AG09319 (cell line): ENCODE measurements at places on chromosomes 5 and 9.

DNA sequence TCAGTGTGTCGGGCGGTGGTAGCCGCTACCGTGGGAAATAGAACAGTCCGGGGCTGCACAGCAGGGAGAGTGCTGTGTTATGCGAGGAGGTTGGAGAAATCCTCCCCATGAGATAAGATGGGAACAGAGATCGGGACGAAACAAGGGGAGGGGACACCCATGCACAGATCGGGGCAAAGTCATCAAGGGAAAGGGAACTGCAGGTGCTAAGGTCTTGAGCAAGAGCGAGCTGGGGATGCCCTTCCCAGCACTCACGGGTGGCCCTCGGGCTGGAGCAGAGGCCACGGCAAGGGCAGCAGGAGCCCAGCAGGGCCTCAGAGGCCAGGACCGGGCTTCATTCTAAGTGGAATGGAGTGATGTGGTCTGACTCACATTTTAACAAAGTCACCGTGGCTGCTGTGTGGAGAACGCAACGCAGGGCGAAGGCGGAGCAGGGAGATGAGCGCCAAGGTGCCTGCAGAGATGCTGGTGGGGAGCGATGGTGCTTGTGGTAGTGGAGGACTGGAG lies 7.7 kb downstream of the IL13 start:
- no peak for DNase-seq

DNA sequence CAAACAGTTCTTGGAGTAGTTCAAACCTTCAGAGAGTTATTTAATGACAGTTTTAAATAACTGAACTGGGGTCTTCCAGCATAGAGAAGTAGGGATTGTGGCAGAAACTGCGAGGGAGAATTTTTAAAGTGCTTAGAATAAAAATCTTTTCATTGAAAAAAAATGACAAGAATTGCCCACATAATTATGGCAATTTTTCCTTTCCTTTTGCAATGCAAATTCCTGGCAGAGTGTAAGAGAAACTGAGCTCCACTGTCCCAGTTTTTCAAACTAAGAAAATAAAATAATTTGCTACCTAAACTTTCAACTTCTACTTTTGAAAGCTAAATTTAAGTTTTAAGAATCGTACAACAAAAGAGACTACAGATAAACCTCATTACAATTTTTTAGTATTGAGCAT lies 2.3 kb upstream of the PTGER4 start:
- DNase-seq, result no peak

GRCh38 chr9:103169798-103170197 lies 174.7 kb downstream of the CYLC2 start:
- no peak for DNase-seq

GRCh38 chr9:96603305-96604003 lies 16.2 kb downstream of the CDC14B start:
- no peak for DNase-seq

- no peak for DNase-seq
These were observed at the start of gene AFAP1L1 for GRCh38 chr5:149271716-149272563. AFAP1L1 (plus strand) TSS chr5:149271859; CDS start chr5:149271969, 110 bp downstream.

GRCh38 chr5:43515678-43516048 lies 715 bp upstream of the C5orf34 start:
- no peak for DNase-seq

GRCh38 chr9:33263131-33264002 lies 1.1 kb downstream of the BAG1 start:
- DNase-seq, result no peak

DNA sequence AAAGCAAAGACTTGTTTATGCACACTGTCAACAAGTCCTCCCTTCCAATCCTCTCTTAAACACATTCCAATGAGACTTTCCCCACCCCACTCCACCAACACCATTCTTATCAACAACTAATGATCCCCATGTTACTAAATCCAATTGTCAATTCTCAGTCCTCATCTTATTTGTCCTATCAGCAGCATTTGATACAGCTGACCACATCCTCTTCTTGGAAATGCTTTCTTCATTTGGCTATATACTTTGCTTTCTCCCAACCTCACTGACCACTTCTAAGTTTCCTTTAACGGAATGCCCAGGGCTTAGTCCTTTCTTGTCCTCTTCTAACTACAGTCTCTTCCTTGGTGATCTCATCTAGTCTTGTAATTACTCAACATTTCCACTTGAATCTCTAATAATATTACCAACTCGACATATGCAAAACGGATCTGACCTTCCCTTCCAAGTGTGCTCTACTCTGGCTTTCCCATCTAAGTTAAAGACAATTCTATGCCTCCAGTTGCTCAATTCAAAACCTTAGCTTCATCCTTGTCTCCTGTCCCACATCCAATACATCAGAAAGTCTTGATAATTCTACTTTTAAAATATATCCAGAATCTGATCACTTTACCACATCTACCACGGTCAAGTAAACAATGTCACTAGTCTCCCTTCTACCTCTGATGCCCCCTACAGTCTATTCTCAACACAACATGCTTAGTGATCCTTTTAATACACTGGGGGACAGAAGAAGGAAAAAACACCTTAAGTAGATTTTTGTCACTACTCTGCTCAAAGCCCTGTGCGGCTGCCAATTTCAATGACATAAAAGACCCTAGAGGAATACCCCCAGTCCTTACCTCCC lies 25.5 kb downstream of the AGTPBP1 start:
- no peak for DNase-seq

GRCh38 chr9:121698627-121699570 lies 47.5 kb downstream of the DAB2IP start:
- DNase-seq, result no peak

DNA sequence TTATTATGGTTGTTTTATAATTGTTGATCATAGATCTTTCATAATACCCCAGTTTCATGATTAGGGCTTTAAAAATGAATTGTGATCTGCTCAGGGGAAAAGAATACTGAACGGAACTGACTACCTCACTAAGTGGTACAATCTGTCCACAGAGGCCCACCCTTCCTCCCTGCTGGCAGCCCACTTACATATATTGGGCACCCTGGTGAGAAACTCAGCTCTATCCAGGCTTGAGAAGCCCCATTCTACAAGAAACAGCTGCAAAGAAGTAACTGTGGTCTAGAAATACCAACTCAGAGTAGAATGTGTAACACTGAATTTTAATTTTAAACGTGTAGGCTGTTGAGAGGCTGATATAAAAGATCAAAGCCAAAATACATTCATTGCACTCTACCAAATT lies 46.9 kb downstream of the TSSK1B start:
- no peak for DNase-seq

GRCh38 chr5:180817893-180818674 lies 15.5 kb upstream of the MGAT1 start:
- DNase-seq, result no peak

DNA sequence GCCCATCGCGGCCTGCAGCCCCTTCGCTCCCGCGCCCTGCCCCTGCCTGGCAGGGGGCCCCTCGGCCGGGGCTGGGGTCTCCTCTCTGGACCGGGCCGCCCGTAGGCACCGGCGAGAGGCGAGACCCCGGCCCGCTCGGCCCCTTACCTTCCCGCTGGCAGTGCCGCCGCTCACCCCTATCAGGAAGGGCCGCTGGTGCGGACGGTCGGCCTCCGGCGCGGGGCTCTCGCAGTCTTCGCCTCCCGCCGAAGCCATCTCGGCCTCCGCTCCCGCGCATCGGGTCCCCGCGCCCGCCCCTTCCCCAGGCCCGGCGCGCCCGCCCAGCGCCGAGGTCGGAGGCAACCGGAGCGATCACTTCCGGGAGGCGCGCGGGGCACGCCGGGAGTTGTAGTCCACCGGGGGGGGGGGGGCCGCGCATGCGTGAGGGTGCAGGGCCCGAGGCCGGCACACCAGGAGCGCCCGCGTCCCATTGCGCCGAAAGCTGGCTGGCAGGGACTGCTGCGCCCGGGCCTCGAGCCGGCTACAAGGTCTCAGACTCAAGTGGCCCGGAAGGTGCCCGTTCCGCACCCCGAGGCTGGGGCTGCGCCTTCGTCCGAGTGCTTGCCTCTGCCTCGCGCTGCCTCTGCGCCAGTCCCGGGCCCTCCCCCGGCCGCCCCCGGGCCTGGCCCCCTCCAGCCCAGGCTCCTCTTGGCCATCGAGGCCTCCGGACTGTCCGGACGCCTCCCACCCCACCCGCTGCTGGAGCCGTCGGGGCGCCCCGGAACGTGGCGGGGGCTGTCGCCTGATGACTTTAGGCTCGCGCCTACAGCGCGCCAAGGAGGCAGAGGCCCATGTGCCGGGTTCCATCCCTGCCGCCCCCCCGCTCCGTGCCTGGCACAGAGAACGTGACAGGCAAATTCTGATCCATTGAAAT lies at the start of gene UCK1:
Gene UCK1, minus strand, starts transcription at position 344 of the 913 bp plus-strand sequence. Its CDS starts 89 bp downstream, at position 255.
- DNase-seq, result peak; percentile 47

DNA sequence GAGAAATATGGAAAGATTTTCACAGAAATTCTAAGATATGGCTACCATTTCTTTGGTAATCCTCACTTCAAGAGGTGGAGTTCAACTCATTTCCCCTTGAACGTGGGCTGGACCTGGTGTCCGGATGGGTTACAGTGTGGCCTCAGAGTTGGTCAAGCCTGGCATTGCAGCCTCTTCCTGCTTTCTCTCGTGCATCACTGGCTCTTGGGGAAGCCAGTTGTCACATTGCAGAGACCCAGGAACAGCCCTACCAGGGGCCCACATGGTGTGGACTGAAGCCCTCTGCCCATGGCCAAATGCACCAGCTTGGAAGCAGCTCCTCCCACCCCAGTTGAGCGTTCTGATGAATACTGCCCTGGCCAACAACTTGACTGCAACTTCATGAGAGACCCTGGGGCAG lies 47.7 kb upstream of the FCN1 start:
- no peak for DNase-seq

GRCh38 chr9:127963359-127964064 lies 17.3 kb downstream of the EEIG1 start:
- DNase-seq, result no peak

DNA sequence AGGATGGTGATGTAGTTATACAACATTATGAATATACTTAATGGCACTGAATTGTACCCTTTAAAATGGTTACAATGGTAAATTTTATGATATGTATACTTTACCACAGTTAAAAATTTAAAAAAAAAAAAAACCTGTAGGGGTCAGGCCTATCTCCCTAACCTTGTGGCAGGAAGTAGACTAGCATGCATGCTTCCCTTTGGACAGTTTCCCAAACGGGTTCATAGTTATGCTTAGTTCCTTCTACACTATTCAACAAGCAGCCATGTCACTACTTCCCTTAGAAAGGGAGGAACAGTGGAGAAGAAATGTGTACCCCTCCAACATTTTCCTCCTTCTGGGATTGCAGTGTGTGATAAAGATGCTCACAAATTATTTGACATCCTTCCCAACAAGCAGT lies 32.5 kb downstream of the IDNK start:
- DNase-seq, result no peak
